ENCODE measurements at places on chromosomes 5 and 9.
A peak's percentile ranks its signal among the peaks of the same experiment; 100 is the strongest.

DNA sequence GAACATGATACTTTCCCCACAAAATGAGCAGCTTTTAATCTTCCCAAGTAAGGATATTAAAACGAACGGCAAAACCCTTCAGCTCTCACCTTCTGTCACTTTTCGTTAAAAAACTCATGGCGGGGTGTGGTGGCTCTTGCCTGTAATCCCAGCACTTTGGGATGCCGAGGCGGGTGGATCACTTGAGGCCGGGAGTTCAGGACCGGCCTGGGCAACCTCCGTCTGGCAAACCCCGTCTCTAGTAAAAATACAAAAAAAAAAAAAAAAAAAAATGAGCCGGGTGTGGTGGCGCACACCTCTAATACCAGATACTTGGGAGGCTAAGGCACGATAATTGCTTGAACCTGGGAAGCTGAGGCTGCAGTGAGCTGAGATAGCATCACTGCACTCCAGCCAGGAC, 902 bp downstream of the TMED9 start:
- no peak for DNase-seq

DNA sequence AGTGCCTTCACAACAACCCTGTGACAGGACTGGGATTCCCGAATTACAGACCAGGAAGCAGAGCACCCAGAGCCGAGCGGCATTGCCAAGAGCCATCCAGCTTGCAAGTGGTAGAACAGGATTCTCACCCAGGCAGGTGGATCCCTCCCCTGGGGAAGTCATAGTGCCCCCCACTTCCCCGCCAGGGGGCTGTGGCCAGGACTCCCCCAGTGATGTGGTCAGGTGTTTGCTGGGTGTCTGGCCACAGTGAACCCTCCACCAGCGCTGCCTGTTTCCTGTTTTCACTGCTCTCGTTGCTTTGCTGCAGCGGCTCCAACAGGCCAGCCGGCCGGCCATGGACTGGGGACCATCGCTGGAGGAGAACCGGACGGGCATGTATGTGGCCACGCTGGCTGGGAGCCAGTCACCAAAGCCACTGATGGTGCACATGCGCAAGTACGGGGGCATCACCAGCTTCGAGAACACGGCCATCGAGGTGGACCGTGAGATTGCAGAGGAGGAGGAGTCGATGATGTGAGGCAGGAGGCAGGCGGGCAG, 19.3 kb downstream of the SLC6A7 start:
- no peak for DNase-seq

GRCh38 chr5:135045488-135045887, 11.5 kb upstream of the PITX1 start:
- no peak for DNase-seq

GRCh38 chr5:142977363-142978051, 207.3 kb downstream of the ARHGAP26 start:
- peak; percentile 37 for DNase-seq

GRCh38 chr9:123432331-123433236, 76.6 kb downstream of the CRB2 start:
- no peak for DNase-seq

DNA sequence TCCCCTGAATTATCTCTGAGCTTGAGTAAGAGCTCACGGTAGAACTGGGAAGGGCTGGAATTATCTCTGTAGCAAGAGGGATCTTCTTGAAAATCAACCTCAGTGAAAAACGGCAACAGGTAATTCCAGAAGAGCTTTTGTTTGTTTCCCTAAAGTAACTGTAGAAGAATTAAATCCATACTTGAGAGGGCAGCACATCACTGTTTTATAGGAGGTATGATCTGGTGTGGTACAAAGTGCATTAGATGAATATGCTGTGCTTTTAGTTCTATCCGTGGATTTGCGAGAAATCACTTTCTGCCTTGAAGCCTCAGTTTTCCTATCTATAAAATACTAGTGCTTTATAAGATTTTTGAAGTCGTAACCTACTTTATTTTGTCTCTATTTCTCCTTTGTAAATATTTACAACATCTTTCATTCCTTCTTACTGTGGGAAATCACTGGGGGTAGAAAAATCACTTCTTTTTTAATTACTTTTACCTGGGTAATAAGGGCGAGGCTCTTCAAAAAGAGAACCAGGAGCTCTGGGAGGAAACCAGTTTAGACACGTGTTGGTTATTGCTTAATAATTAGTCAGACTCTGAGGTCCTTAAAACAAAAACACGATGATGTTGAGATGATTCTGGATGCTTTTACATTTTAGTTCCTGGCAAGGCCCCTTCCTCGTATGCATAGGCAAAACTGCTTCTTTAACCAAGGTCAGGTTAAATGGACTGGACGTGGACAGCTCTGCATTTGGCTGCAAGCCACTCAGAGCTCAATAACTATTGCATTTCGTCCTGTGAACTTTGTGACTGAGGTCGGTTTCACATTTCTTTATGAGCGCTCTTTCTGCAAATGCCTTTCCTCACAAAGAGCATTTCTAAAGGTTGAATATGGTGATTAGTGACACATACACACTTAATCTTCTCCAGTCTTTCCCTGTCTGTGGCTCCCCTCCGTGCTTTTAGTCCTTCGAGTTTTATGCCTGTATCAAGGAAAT, 376.1 kb downstream of the BRINP1 start:
- DNase-seq = no peak
